ENCODE measurements at places on chromosomes 12 and 14.

GRCh38 chr12:40137252-40137651 lies 31.4 kb upstream of the SLC2A13 start:
- no peak for DNase-seq

DNA sequence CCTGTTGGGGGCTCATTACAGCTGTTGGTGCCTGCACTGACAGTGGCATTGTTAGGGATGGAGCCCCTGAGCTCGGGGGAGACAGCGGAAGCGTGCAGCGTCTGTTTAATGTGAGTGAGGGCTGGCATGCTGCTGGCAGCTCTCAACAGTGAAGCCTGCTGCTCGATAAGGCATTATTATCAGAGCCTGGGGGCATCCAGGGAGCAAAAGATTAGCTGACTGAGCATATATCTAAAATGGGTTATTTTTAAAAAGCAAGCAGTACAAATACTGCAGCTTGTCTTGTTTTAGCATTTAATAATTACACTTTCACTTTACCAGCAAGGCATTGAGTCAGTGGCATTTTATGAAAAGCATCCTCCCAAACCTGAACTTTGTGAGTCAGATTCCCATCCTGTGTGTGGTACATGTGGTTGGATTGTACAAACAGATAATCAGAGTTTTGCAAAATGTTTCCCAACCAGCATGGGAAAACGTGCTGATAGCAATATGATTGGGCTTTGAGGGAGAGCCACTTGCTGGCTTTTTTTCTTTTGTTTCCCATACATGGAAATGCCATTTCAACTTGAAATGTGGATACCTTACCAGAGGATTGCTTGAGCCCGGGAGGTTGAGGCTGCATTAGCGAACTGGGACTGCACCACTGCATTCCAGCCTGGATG lies 150.8 kb downstream of the PRKCH start:
- no peak for DNase-seq

GRCh38 chr14:24673059-24673458 lies 39.1 kb upstream of the GZMB start:
- no peak for DNase-seq

- no peak for DNase-seq
Observed at GRCh38 chr12:123006977-123007376, 26.5 kb downstream of the ARL6IP4 start.

DNA sequence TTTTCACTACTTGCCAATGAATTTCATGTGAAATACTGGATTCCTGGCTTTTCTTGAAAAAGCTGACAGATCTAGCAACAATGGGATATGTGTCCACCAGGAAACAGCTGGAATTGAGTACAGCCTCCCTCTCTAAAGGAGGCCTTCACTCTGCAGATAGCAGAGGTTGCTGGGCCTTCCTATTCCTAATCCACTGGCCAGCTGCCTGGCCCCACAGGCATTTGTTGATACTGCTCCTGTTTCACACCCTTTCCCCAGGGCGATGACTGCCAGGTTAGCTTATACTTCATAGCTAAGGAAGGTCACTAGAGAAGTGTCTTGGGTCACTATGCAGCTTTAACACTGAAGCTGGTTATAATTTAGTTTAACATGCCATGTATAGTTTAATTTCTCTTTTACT lies 87.5 kb upstream of the PDZRN4 start:
- no peak for DNase-seq

- DNase-seq: no peak
Observed at GRCh38 chr14:97995038-97995437, 1197.9 kb downstream of the VRK1 start.

- peak; percentile 15 for DNase-seq
Observed at GRCh38 chr12:42372154-42372791, 46.3 kb downstream of the PPHLN1 start.

DNA sequence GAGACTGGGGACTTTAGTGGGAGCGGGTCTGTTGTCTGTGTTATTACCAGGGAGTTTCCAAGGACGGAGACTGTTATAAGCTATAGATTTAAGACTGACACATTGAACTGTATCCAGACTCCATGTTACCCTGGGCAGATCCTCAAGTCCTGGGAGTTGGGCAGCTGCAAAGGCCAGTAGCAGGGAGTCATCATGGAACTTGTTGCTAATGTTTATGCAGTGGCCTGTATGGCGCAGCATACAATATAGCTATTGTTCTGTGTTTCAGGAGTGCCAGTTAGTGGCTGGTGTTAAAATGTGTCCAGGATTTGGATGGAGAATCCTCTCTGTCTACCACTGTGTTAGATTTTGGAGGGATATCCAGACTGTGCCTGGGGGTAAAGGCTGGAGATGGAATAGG lies 31.7 kb downstream of the SMOC1 start:
- DNase-seq: no peak

GRCh38 chr12:31560516-31560915 lies 30.4 kb downstream of the DENND5B start:
- no peak for DNase-seq

- no peak for DNase-seq
Observed at GRCh38 chr14:59332727-59333126, 132.5 kb downstream of the GPR135 start.

- no peak for DNase-seq
Observed at GRCh38 chr14:59150990-59151389, 37.5 kb upstream of the DAAM1 start.

DNA sequence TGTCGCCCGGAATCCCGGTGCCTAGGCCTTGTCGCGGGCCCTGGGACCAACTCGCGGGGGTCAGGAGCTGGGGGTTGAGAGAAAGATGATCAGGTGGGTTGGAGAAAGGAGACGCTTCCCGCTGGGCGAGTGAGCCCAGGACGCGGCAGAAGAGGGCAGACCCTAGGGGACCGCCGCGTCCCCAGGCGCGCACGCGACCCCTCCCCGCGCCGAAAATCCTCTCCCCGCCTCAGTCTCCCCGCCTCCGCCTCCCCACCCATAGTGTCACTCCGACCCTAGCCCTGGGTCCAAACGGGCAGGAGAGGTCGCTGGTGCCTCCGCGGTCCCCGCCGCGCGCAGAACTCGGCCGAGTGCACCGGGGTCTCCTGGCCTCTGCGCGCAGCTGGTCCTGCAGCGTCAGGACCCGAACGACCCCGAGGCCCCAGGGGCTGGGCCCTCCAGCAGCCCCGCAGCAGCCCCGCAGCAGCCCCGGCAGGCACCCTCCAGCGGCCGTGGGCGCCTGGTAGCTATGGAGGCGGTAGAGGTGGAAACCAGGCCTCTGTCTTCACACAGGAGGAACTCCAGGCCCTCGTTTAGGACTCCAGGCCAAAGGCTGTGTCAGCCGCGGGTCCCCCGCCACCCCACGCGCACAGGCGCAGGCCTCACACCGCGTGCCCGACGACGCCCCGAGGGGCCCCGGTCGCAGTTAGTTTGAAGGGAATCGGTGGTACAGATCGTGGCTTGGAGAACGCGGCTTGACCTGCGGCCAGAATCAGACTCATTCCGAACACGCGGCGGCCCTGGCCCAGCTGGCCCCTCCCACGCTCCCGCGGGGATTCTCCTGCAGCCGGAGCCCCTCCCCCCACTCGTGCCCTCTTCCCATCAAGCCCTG lies 60.1 kb upstream of the EIF5 start:
- no peak for DNase-seq

- DNase-seq: no peak
Observed at GRCh38 chr12:93925585-93926205, 222.7 kb upstream of the PLXNC1 start.

DNA sequence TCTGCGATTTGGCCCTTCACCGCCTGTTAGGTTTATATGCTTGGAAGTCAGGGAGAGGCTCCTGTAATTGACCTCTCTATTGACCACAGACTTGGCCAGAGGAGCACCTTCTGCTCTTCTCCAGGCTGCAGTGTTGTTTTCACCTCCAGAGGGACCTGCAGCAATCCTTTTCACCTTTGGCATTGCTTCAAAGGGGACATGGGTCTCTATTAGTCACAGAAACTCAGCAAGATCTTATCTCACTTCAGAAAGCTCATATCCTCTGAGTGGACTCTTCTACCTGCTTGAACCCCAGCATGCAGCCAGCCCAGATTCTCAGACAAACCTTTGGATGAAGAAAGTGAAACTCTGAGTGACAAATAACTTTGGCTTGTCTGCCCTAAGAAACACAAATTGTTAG lies 339.3 kb downstream of the NRXN3 start:
- DNase-seq: no peak

- no peak for DNase-seq
Observed at GRCh38 chr14:74846968-74847665, 28.8 kb downstream of the PROX2 start.

DNA sequence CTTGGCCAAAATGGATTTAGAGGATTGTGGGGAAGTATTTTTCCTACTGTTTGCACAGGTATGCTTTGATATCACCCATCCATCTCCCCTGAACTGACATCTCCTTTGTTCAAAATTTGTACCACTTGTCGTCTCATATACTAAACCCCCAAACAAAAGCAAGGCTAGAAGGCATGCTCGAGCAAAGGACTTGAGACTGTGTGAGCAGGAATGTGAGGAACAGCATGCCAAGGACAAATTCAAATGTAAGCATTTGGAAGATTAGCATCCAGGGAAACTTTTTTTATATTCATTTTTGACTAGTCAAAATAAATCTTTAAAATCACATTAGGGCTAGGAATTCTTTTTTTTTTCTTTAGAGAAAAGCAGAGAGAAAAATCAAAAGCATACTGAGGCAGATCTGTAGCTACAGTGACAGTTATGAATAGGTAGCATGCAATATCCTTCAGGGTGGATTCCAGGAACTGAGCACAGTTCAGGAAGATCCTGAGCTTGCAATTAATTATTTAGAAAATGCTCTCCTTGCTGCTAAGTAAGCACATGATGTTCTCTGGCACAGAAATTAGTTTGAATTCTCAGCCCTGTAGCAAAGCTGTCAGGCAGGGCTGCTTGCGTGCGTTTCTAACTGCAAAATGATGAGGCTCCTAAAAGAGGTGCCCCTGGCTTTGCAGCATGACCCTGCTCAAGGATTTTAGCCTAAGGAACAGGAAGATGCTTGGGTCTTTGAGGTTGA lies 327.7 kb downstream of the LRIG3 start:
- DNase-seq: no peak

DNA sequence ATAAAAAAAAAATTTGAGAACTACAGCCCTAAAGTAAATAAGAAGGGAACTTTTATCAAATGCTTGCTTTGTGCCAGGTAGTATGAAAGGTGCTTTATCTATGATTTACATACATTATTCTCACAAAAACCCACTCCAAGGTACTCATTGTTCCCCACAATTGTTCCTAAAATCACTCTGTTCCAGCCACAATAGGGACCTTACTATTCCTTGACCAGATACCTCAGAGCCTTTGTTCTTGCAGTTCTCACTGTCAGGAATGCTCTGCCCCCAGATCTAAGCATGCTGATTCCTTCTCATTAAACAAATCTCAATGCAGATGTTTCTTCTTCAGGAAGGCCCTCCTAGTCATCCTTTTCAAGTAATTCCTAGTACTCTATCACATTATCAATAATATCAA lies 60.2 kb downstream of the PPP1R12A start:
- no peak for DNase-seq

GRCh38 chr12:131994589-131994988 lies 44.8 kb downstream of the EP400 start:
- no peak for DNase-seq

DNA sequence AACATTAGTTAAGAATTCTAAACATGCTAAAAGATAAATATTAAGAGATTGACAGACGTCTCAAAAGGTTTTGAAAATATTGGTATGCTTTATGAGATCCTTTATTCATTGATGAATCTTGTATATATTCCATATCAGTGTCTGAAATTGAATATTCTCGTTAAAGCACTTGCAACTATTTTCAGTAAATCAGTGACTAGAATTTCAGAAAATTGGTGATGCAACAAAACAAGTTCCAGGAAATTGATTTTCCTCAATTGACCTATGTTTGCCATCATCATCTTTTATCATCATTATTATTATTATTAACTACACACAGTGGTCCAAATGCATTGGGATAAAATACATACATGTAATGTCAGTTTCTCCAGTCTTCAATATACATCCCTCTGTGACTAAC lies 453.6 kb downstream of the CCER1 start:
- DNase-seq: no peak

DNA sequence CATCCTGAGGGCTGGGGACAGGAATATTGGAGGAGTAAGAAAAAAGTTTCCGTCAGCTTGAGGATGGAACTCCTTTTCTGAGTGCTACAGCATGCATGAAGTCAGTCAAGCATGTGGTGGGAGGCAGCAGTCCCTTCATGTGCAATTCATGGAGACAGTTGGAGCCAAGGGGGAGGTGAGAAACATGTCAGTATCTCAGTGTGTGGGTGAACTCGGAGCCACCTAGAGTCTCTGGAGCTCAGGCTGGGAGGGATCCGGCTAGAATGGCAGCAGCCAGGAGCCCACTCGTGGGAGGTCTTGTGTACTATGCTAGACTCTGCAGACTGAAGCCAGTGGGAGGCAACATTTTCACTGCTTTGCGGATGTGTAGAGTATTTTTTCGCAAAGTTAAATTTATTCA lies 60.3 kb downstream of the AVPR1A start:
- DNase-seq: no peak

DNA sequence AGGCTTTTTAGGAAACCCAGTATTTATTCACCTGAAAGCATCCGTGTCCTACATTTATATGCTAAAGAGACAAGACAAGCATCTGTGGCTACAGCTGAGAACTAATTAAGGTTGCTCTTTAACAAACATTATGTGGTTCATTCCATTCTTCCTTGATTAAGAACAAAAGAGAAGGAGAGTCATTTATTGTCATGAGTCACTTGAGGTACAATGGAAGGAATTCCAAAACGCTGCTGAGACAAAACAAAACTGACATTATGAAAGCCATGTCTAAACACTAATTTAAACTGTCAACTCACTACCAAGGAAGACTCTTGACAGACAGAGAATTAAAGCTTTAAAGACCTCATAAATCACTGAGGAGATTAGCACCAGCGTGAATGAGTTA lies 214.4 kb downstream of the BMP4 start:
- DNase-seq: no peak

DNA sequence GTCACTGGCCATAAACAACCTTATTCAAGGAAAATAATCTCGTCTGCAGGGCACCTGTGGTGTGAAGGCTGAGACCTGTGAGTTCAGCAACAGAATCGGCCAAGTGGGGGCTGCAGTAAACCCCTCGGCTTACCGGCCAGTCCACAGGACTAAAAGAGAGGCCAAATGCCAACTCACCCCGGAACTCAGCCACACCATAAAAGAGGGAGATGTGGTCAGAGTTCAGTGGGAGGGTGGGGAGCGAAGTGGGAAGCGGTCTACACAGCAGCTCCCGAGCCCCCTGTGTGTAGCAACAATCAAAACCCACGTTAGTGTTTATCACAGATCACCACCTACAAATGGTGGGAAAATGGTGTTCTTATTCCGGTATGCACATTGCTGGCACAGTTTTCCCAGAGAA lies 153.0 kb downstream of the PIWIL1 start:
- DNase-seq: no peak

- no peak for DNase-seq
Observed at GRCh38 chr12:6215120-6215807, 15.1 kb downstream of the CD9 start.

GRCh38 chr12:91577586-91578539 lies 395.2 kb upstream of the DCN start:
- no peak for DNase-seq

- DNase-seq: no peak
Observed at GRCh38 chr14:59214702-59215302, 26.3 kb downstream of the DAAM1 start.

- no peak for DNase-seq
Observed at GRCh38 chr14:100293497-100294212, 12.6 kb downstream of the SLC25A29 start.

GRCh38 chr12:30754383-30754749 lies 385 bp downstream of the CAPRIN2 start:
- DNase-seq: peak; percentile 31

GRCh38 chr12:92107621-92108131 lies 38.0 kb downstream of the BTG1 start:
- DNase-seq: peak; percentile 26

GRCh38 chr14:22002860-22003284 lies 329.3 kb upstream of the OR4E1 start:
- DNase-seq: no peak

- DNase-seq: no peak
Observed at GRCh38 chr12:27807063-27807703, 27.1 kb upstream of the MANSC4 start.
